ENCODE measurements at places on chromosomes 7 and 10. TPM values are rescaled to one million over a fixed set of nuclear protein-coding genes. Genes with fewer than 3 reads are reported as not detected.

OR2A5 gene
- not detected for total RNA-seq

LIPK gene
- not detected for total RNA-seq

SLC13A1 gene
- 10.6 TPM for total RNA-seq

OR6V1 gene
- not detected for total RNA-seq

TSPAN15 gene
- total RNA-seq: 52.1 TPM

SPDYE1 gene
- total RNA-seq: not detected

CREB5 gene
- total RNA-seq: 22.1 TPM

CACNA2D1 gene
- total RNA-seq: 52.7 TPM

FGF8 gene
- 5.8 TPM for total RNA-seq

ATP5F1C gene
- total RNA-seq: 235 TPM

Measured in metanephros (tissue), 2 donors.